ENCODE measurements at places on chromosomes 13 and 19.
A peak's percentile ranks its signal among the peaks of the same experiment; 100 is the strongest.

DNA sequence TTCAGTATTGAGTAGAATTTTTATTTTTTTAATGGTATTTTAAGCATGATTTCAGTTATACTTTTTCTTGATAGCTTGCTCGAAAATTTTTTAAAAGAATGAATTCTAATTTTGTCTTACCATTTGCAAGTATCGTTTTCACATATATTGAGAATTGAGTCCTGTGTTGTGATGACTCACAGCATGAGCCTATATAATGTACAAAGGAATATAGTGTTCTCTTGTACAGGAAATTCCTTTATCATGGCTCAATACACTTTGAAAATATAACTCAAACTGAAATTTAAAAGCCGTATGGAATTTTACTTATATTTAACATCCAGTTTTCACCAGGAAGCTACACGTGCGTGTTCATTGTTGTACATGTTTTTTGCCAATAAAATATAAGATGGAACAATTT, 161.1 kb upstream of the TMTC4 start:
- no peak for DNase-seq

DNA sequence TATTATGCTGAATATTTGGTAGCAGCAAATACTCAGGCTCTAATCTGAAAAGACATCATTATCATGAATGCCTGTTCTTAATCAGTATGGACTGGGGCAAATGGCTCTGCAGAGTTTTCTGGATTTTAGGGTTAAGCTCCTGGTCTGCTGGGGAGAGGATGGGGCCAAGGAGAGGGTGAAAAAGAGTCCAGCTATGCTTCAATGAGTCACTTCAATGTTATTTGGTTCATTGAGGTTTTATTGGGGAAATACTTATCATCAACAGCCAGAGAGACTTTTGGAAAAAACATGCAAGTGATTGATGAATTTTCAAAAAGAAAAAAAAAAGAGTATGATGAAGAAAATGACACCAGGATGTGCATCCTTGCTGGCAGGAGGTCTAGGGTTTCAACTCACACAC, 278.3 kb downstream of the UQCRFS1 start:
- no peak for DNase-seq

GRCh38 chr19:919199-920050, 2.3 kb downstream of the KISS1R start:
- DNase-seq: no peak

- no peak for DNase-seq
Observed at GRCh38 chr19:917323-918151, at the start of gene KISS1R. Gene KISS1R (plus strand): TSS chr19:917333. CDS start chr19:917503, 170 bp downstream.

DNA sequence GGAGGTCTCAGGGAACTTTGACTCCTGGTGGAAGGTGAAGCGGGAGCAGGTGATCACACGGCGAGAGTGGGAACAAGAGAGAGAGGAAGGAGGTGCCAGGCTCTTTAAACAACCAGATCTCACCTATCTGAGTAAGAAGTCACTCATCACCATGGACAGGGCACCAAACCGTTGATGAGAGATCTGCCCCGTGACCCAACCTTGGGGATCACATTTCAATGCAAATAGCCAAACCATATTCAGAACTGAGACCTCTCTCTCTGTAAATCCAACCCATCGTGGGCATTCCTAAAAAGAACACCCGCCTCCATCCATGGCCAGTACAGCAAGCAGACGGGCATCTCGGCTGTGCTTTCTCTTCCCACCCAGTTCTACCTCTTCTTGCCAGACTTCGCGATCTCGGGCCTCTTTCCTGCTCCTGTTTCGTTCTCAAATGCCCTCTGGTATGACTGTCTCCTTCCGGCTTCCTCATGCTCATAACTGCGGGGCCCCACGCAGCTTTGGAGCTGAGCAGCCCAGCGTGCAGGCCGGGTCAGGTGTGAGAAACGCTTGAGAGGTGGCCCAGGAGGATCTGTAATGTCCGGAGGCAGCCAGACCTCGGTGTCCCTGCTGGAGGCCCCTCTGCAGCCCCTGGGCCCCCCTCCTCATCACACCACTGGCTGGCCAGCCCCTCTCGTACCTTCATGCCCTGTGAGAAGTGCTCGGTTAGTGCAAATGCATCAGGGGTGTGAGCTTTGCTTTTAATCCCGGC, 97.0 kb upstream of the GPR183 start:
- DNase-seq: no peak

DNA sequence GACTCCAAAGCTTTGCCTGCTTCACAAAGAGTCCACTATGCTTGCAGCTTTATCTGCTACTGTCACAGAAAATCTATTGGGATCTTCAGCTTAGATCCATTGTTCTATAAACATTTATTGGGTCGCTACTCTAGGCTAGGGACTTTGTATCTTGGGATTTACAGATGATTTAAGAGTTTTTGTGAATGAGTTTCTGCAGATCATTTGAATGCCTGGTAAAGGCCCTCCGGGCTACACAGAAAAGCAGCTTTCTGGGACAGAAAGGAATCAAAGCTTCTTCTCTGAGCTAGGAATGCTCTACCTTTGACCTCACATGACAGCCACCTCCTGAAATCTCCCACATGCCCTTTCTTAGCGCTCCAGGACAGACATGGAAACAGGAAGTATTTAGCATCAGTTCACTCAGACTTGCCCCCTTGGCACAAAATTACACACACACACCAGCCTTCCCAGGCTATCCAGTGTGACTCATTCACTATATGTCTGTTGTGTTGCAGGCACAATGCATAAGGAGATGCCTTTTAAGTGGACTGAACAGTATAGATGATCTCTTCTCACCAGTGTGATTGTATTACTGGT, 492.4 kb downstream of the DACH1 start:
- no peak for DNase-seq

DNA sequence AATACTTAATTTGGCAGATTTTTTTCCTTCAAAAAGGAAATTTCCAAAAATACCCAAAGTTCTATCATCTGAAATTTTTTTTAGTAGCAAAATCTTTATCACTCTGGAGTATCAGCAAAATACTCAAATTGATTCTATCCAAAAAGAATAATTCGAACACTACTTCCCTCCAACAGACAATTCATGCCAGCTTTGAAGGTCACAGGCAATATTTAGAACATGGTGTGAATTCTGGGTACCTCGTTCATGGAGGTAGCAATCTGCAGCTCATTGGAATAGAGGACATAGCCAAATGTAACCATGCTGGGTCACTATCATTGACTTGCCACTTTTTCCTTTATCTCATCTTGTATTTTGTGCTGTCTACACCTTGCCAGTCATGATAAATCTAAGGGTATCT, 119.8 kb downstream of the STARD13 start:
- DNase-seq: no peak

DNA sequence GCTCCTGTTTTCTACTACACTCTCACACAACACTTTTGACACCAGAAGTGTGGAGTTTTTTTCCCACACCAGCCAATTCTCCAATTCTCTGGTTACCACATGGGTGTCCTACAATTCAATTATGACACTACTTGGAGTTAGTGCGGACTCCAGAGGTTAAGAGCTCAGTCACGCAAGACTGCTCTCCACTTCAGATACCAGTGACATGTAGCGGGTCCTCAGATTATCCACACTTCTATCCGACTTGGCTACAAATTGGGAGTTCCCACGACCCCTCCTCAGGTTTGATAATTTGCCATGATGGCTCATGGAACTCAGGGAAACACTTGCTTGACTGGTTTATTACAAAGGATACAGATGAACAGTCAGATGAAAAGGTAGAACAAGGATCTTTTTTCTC, 32.9 kb downstream of the PAN3 start:
- no peak for DNase-seq

DNA sequence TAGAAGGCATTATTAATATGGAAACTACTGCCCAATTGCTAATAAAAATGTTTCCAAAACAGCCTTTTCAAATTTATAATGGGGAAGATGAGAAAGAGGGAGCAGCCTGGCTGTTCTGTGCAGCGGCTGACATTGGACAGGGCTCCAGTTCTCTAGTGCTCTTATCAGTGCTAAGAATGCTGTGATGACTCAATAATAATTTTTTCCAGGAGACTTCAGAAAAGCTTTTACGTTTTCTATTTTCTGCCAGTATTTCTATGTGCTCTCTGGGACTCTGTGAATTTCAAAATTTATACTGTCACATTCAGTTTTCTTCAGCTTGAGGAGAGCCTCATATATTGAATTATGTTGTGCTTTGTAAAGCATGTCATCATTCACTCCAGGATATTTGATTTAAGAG, 209.6 kb downstream of the VWA8 start:
- no peak for DNase-seq

DNA sequence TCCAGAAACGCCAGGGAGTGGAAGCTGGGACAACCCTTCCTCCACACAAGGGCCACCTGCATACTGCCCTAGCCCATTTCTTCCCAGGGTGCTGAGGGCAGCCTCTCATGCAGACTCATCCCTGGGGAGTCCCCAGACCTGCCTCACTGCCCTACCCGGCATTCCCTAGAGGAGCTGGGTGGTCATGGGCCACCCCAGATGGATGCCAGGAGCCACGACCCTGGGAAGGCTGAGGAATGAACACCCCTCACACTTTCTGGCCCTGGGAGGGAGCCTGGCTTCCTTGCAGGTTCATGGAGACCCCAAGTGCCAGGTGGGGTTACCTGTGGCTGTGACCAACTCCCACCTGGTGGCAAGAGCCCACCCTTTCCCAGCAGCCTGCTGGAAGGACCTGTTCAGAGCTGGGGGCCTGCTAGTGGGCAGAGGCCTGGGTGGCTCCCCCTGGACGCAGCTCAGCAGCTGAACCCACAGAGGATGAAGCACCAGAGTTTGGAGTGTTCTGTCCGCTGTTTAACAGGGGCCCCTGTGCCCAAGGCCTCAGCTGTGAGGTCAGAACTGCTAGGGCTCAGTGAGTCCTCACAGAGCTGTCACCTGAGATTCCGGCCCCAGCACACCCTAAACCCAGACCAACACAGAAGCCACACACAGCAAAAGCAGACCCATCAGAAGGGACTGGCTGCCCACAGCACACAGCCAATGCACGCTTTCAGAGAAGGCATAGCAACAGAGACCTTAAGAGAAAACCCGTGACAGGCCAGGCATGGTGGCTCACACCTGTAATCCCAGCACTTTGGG, 6.6 kb downstream of the ACP4 start:
- DNase-seq: no peak

- no peak for DNase-seq
Observed at GRCh38 chr13:43573361-43573740, 213.4 kb downstream of the ENOX1 start.

DNA sequence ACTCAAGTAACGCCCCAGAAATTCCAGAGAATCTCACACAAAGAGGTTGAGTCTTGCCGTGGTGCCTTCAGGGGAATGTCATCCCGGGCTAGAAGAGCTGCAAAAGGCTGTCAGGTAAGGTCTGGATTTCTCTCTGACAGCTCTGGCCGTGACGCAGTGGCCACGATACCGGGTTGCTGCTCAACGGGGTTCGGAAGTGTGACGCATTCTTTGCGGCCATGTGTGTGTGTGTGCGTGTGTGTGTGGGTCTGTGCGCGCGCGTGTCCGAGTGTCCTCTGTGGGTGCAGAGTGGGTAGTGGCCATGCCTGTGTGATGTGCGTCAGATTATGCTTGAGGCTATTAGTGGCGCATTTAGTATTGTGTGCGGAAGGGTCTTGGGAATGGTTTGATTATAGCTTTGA, 306 bp downstream of the ZNF540 start:
- DNase-seq: peak; percentile 78

- DNase-seq: no peak
Observed at GRCh38 chr13:107801621-107802020, 413.7 kb downstream of the LIG4 start.

DNA sequence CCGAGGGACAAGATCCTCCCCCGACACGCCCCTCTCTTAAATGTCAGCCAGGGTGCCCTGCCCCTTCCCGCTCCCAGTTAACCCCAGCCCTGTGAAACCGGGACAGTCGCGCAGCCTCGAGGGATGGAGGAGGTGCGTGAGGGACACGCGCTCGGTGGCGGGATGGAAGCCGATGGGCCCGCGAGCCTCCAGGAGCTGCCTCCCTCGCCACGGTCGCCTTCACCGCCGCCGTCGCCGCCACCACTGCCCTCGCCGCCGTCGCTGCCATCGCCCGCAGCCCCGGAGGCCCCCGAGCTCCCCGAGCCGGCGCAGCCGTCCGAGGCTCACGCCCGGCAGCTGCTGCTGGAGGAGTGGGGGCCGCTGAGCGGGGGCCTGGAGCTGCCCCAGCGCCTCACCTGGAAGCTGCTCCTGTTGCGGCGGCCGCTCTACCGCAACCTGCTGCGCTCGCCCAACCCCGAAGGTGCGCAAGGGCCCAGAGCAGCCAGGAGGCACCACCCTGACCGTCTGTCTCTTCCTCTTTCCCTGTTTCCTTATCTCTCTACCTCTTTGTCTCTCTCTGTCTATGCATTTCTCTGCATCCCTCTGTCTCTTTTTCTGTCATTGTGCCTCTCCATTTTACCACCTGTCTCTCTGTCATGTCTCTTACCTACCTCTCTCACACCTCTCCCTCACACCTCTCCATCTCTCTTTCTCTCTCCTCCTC, at the start of gene NCCRP1:
TSS of gene NCCRP1 (plus strand) at position 105 of the 703 bp plus-strand sequence. CDS start at position 124, 19 bp downstream.
- no peak for DNase-seq

GRCh38 chr13:50921706-50922105, 12.1 kb downstream of the RNASEH2B start:
- DNase-seq: no peak

DNA sequence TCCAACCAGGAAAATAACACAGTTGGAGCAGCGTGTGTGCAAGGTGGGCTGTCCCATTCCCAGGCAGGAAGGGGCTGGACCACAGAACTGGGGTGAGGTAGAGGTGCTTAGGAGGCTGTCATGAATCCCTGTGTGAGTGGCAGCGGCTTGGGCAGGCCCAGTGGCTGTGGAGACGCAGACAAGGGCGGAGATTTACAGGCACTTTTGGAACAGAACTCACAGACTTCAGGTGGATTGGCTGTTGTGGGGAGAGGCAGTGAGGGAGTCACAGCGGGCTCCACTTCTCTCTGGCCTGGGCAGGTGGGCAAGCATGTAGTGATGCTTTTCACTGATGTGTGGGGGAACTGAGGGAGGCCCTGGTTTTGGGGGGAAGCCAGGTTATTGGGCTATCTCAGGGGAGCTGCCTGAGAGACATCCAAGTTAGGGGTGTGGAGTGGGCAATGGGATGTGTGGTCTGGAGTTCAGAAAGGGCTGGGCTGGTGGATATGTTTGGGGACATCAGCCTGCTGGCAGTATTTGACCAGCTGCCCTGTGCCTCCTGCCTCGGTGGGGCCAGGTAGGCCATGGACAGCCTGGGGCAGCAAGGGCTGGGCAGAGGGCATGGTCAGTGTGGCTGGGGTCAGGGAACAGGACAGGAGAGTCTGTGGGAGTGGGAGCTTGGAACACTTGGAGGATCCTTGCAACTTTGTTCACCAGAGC, 27.0 kb upstream of the ZNF492 start:
- DNase-seq: no peak

GRCh38 chr19:2719920-2720776, 1.0 kb downstream of the DIRAS1 start:
- peak; percentile 80 for DNase-seq

- no peak for DNase-seq
Observed at GRCh38 chr13:110151462-110151861, 155.5 kb downstream of the COL4A1 start.
